Mammary microvascular endothelial cell (primary cell): ENCODE measurements at places on chromosomes 5 and 9. TPM values are rescaled to one million over a fixed set of nuclear protein-coding genes. Genes with fewer than 3 reads are reported as not detected.

The HSPB3 gene
- total RNA-seq, result not detected in 2 replicates

The PCAT7 gene
- total RNA-seq, result not detected in 2 replicates

The OR1Q1 gene
- total RNA-seq, result not detected in 2 replicates

The TRMT10B gene
- 1.6 and 2.3 TPM in 2 replicates for total RNA-seq

The OR1J2 gene
- total RNA-seq, result not detected in 2 replicates

The PCDHA1 gene
- not detected in 2 replicates for total RNA-seq

The RC3H2 gene
- total RNA-seq, result 39.3 and 44.4 TPM in 2 replicates

The ADAMTS6 gene
- 20.1 and 20.6 TPM in 2 replicates for total RNA-seq

The PDCD1LG2 gene
- total RNA-seq, result 26.4 and 27.8 TPM in 2 replicates

The CCL27 gene
- not detected in 2 replicates for total RNA-seq

The DENND1A gene
- total RNA-seq, result 8.5 and 19.3 TPM in 2 replicates

The C9orf43 gene
- total RNA-seq, result 0.13 and 0.39 TPM in 2 replicates

The NSA2 gene
- 94.1 and 101 TPM in 2 replicates for total RNA-seq

The SNCAIP gene
- 5.7 and 8.9 TPM in 2 replicates for total RNA-seq

The KCNT1 gene
- not detected in 2 replicates for total RNA-seq

The LIX1 gene
- not detected in 2 replicates for total RNA-seq

The CYLC2 gene
- not detected in 2 replicates for total RNA-seq

The PCDHGB7 gene
- 3.1 and 5.3 TPM in 2 replicates for total RNA-seq

The SECISBP2 gene
- 19.6 and 23.8 TPM in 2 replicates for total RNA-seq

The PRRT1B gene
- not detected in 2 replicates for total RNA-seq

The NELFB gene
- 54.6 and 68.4 TPM in 2 replicates for total RNA-seq

The SLC9A3 gene
- total RNA-seq, result 4.0 and 4.2 TPM in 2 replicates

The MYORG gene
- 6.1 and 7.4 TPM in 2 replicates for total RNA-seq

The CNTNAP3B gene
- 19.0 and 22.2 TPM in 2 replicates for total RNA-seq

The SNX18 gene
- 17.0 and 17.3 TPM in 2 replicates for total RNA-seq

The DOCK8 gene
- total RNA-seq, result 2.8 and 3.0 TPM in 2 replicates

The SAXO1 gene
- not detected in 2 replicates for total RNA-seq

The RGS7BP gene
- 0.07 and 0.20 TPM in 2 replicates for total RNA-seq

The MPDZ gene
- total RNA-seq, result 32.8 and 35.4 TPM in 2 replicates

The FBN2 gene
- total RNA-seq, result 1.4 and 1.7 TPM in 2 replicates
